Heart right ventricle (tissue), 16 donors: ENCODE measurements at places on chromosomes 7 and 10. TPM values are rescaled to one million over a fixed set of nuclear protein-coding genes. Genes with fewer than 3 reads are reported as not detected.

DNA sequence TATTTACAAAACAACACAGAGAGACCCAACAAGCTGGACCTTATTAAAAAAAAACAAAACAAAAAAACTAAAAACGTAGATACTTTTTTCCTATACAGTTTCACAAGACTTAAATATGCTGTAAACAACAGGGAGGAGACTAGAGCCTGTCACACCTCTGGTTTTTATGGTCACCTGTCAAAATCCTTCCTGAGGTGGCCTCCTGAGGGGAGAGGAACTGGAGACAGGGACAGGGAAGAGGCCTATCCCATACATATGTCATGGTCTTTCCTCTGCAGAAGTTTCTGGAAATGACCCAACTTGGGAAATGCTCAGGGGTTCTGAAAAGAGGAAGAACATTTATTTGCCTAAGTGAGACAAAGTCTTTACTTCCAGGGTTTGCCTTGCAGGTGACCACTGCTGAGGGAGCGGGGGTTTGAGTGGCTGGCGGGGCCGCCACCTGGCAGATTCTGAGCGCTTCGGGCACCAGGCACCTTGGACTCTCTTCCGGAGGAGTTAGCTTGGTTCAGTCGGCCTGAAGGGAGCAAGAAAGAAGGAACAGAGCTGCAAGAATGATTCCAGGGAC, 18.3 kb downstream of the CPA1 start:
- no peak overlapping the region for H3K27ac ChIP-seq
- no peak overlapping the region for H3K4me3 ChIP-seq
- H3K4me1 ChIP-seq: peaks cover 5% of the 10 kb centered on the region
- no peaks in the 10 kb centered on the region for H3K27me3 ChIP-seq
- no peaks in the 10 kb centered on the region for H3K36me3 ChIP-seq

Gene CBX3
- total RNA-seq: 57.4 TPM

Gene EGFR
- total RNA-seq: 11.6 TPM

- H3K4me3 ChIP-seq: no peak overlapping the region
- no peak overlapping the region for H3K27ac ChIP-seq
- no peaks in the 10 kb centered on the region for H3K4me1 ChIP-seq
Observed at GRCh38 chr10:71569775-71570588, 149.6 kb downstream of the C10orf105 start.

DNA sequence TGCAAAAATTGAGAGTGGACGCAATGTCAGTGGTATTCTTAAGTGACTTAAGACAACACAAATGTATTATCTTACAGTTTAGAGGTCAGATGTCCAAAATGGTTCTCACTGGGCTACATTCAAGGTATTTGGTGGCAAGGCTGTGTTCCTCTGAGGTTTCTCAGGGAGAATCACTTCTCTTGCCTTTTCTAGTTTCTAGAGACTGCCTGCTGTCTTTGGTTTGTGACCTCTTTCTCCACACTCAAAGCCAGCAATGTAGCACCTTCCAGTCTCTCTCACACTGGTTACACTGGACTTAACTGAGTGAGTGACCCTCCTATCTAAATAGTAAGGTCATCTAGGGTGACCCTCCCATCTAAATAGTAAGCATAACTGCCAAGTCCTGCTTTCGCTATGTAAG, 613.2 kb upstream of the COBL start:
- no peaks in the 10 kb centered on the region for H3K36me3 ChIP-seq
- no peak overlapping the region for H3K4me3 ChIP-seq
- no peaks in the 10 kb centered on the region for H3K27me3 ChIP-seq
- DNase-seq: no peak
- no peak overlapping the region for H3K27ac ChIP-seq

Gene OR6B1
- not detected for total RNA-seq

DNA sequence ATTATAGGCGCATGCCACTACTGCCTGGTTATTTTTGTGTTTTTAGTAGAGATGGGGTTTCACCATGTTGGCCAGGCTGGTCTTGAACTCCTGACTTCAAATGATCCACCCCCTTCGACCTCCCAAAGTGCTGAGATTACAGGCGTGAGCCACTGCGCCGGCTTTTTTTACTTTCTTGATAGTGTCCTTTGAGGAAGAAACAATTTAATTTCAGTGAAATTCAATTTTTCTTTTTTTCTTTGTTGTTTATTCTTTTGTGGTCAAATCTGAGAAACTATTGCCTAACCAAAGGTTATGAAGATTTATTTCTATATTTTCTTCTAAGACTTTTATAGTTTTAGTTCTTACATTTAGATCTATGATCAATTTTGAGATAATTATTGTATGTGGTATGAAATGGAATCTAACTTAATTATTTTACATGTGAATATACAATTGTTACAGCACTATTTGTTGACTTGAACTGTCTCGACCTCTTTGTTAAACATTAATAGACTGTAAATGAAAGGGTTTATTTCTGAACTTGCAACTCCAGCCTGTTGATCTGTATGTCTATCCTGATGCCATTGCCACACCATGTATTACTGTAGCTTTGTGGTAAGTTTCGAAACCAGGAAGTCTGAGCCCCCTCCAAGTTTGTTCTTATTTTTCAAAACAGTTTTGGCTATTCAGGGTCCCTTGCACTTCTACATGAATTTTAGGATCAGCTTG, 19.8 kb upstream of the RASSF4 start:
- H3K4me1 ChIP-seq: peaks cover 50% of the 10 kb centered on the region
- H3K27me3 ChIP-seq: no peaks in the 10 kb centered on the region
- H3K27ac ChIP-seq: no peak overlapping the region
- H3K4me3 ChIP-seq: no peak overlapping the region

GRCh38 chr7:132024290-132024689, 467.9 kb upstream of the PODXL start:
- DNase-seq: no peak
- no peak overlapping the region for H3K4me3 ChIP-seq
- H3K36me3 ChIP-seq: no peaks in the 10 kb centered on the region
- no peak overlapping the region for H3K27ac ChIP-seq
- H3K27me3 ChIP-seq: no peaks in the 10 kb centered on the region
